ENCODE measurements at places on chromosomes 5 and 9. TPM values are rescaled to one million over a fixed set of nuclear protein-coding genes. Genes with fewer than 3 reads are reported as not detected.

IRX2 gene
- total RNA-seq, result 5.5 TPM

NR4A3 gene
- 0.41 TPM for total RNA-seq

SPINK7 gene
- total RNA-seq, result not detected

SNCB gene
- total RNA-seq, result not detected

DNA sequence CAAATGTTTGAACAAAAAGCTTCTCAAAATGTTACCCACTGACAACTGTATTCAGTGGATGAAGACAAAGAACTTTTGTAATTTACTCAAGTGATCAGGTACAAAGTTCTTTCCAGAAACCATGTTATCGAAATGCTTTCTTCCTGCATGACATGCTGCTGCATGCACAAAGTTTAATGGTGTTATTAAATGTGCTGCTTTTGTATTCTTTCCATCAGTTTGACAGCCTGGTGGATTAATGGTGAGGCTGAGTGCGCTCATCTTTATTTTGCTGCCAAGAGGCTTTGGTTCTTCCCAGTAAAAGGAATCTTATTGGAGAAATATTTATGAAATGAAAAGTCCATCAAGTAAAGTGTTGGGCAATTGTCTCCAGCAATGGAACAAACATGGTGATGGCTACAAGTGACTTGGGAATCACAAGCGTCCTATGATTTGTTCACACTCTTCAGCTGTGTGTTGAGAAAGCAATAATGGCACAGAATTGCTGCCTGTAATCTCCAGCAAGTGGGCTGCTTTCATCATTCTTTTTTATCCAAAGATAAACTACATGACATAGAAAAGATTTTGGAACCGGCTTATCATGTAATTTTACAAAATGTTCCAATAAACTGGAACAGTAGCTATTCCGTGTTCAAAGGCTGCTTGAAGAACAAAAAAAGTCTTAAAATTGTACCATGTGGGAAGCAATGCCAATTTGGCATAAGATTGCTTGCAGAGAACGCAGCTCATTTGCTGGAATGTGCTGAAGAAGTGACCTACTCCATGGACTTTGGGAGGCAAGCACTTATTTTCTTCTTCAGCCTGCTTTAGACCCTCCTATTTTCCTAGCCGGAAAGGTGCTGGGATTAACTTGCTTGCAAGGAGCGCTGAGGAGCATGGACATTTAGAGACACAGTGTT, 153.1 kb downstream of the HSD17B3 start:
- no peak for DNase-seq

All from kidney epithelial cell (primary cell).